ENCODE measurements at places on chromosomes 2 and 18.

- no peak for DNase-seq
These were observed 54.6 kb upstream of the BCL2L11 start for GRCh38 chr2:111066062-111066593.

DNA sequence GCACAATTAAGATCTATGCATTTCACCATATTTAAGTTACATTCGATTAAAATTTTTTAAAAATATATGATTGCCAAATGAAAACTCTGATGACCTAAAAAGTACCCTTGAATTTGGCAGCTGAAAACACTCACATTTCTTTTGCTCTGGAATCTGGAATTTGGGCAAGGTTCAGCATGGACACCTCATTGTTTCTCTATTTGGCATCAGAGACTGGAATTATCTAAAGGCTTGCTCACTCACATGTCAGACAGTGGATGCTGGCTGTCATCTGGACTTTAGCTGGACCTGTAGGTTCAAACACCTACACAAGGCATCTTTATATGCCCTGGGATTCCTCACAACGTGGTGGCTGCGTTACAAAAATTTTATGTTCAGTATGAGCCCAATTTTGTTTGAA is 16.1 kb downstream of the MBOAT2 start:
- DNase-seq, result peak; percentile 72

GRCh38 chr2:208488686-208489564 is 82.3 kb downstream of the PTH2R start:
- no peak for DNase-seq

DNA sequence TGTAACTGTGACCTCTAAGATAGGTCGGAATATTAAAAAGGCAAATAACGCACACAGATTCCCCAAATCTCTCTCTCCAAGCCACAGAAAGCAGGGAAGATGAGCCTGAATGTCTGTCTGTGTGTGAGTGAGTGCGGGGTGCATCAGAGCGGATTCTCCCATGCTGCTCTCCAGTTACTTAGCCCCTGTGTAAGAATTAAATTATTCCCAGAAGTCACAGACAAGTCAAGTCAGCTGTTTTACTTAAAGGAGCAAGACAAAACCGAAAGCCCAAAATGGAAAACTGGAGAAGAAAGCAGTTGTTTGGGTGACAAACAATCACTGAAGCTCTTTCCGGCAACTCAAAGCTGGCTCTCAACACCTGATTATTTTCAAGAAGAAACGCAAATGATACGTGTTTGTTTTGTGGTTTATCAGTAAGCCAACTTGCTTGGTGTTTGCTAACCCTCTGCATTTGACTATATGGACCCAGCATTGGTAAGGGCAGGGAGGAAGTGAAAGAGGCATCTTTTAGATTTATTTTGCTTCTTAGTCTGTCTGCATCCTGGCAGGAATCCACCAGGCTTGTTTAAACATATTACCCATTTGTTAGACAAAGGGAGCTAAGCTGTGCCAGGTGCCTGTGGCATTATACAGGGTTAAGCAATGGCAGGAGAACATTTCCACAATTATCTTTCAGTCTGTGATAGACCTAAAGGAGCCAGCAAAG is 121.5 kb upstream of the CREB1 start:
- DNase-seq, result peak; percentile 44

DNA sequence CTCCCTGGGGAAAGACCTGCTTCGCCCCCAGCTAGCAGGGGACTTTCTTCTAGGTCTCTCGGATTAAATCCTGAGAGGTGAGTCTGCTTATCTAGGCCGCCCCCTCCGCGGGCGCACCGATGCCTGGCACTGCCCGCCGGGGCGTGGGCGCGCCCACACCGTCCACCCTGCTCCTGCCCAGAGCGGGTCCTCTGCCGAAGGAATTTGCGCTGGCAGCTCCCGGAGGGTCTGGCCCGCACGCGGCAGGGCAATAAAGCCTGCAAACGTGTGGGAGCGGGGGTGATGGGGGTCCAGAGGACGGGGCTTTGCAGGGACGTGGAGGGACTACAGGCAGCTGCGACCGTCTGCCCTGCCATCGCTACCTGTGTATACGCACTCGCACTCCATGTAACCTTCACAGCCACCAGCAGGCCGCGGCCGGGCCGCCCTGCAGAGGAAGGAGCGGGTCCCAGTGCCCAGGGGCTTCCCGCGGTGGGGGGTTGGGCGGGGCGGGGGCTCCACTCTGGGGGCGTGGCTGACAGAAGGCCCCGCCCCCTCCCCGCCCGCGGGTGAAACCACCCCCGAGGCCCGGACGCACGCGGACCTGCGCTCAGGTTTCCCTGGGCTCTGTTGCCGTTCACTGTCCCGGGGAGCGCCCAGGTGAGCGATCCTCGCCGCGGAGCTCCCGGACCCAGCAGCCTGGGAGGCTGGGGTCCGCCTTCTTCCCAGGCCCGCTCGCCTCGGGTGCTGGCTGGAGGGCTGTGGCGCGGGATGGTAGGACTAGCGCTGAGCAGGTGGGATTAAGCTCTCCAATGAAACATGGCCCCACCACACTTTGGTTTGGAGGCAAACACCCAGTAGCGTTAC is 174.5 kb upstream of the HS6ST1 start:
- no peak for DNase-seq

GRCh38 chr2:85250045-85250444 is 77.7 kb downstream of the TGOLN2 start:
- DNase-seq, result no peak

- no peak for DNase-seq
These were observed 38.6 kb upstream of the PRLH start for GRCh38 chr2:237527766-237528165.

DNA sequence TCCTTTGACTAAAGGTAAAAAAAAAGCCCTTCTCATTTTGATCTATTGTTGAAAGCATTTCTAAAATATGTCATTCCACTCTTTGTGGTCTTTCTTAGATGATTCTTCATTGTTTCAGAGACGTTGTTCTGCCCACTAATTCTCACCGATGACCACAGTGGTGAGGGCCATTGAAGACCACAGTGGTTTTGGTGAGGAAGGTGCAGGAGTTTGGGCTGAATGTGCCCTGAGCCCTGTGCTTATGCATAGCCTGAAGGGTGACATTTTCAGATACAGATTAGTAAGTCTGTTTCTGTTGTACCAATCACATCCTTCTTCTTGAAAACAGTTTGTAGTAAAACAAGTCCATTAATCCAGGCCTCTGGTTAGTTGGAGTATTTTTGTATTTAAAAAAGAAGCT is 251.3 kb upstream of the ATP5MC3 start:
- no peak for DNase-seq

- peak; percentile 41 for DNase-seq
These were observed 85.2 kb upstream of the FN1 start for GRCh38 chr2:215521031-215521430.

- no peak for DNase-seq
These were observed 166.2 kb downstream of the ALK start for GRCh38 chr2:29755233-29755632.

DNA sequence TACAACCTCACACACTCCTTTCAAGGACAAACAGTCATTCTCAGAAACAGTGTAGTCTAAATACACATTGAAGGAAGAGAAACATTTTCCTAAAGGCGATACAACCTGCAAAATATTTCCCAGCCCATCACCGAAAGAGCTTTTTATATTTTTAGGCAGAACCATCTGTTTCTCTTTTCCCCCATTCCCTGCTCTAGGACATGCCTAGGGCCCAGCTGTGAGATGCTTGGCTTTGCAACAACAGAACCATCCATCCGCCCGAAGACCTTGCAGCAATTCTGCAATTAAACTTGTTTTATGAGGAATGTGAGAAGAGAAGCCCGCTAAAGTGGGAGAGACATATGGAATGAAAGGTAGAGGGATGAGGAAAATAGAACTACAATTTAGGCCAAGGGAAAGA is 105.6 kb upstream of the RFX8 start:
- no peak for DNase-seq

GRCh38 chr2:174662859-174663258 is 65.3 kb upstream of the WIPF1 start:
- no peak for DNase-seq

DNA sequence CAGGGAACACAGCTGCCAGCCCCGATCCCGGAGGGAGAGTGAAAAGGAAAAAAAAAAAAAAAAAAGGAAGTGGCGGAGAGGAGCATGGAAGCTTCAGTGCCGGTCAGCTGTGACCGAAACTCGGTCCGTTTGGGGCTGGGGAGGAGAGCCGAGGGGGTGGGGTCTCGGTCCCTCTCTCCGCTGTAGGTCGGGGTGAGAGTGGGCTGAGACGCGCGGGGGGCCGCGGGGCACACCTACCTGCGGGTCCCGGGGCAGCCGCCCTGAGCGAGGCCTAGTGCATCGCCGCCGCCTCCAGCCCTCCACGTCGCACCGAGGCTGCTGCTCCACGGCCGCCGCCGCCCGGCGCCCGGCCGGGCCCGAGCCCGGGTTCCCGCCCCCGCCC is 536 bp downstream of the VPS54 start:
- peak; percentile 56 for DNase-seq

GRCh38 chr2:8479298-8479697 is 202.6 kb upstream of the ID2 start:
- DNase-seq, result no peak

All from fibroblast of skin of right biceps (primary cell).